ENCODE measurements at places on chromosomes 5 and 9.

GRCh38 chr9:9257999-9258498 lies 1354.8 kb downstream of the PTPRD start:
- no peak for DNase-seq

- DNase-seq = no peak
These were observed 233.6 kb upstream of the EDIL3 start for GRCh38 chr5:84618262-84618661.

GRCh38 chr9:130843049-130843908 lies 8.2 kb downstream of the ABL1 start:
- DNase-seq = peak; percentile 63

GRCh38 chr9:97740848-97741821 lies 44.0 kb upstream of the XPA start:
- DNase-seq = peak; percentile 21

- DNase-seq = peak; percentile 77
These were observed 87.3 kb upstream of the GNAQ start for GRCh38 chr9:78118742-78119473.

GRCh38 chr9:26418480-26418879 lies 474.1 kb downstream of the CAAP1 start:
- DNase-seq = no peak

GRCh38 chr9:89710697-89711096 lies 105.9 kb downstream of the GADD45G start:
- DNase-seq = peak; percentile 11

- DNase-seq = no peak
These were observed 7.5 kb downstream of the ALDH1A1 start for GRCh38 chr9:72945391-72945790.

- DNase-seq = no peak
These were observed 4.3 kb downstream of the B4GALT1 start for GRCh38 chr9:33162721-33163311.

All from hematopoietic multipotent progenitor cell treated with erythropoietin and hydrocortisone succinate and interleukin-3 and kit ligand, for 6 days (in vitro differentiated cells).